RPMI7951 (cell line): ENCODE measurements at places on chromosomes 11 and 22. TPM values are rescaled to one million over a fixed set of nuclear protein-coding genes. Genes with fewer than 3 reads are reported as not detected.

GRCh38 chr11:76807206-76807875 is 24.2 kb downstream of the TSKU start:
- peak; percentile 99 for DNase-seq

DNA sequence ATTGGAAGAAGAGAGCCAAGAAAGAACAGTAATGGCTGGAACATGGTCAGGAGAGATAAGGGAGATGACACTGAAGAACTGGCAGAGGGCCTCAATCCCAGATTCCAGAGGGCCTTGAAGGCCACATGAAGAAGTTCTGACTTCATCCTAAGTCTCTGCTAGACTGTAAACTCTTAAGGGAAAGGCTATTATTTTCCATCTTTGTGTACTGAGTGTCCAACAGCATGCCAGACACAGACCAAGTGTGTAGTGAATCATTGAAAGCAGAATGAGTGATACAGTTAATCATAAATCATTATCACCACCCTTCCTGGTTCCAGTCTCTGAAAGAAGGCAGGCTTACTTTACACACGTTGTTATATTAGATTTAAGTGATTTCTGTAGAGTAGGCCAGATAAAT is 185.3 kb upstream of the C11orf87 start:
- no peak for DNase-seq

DNA sequence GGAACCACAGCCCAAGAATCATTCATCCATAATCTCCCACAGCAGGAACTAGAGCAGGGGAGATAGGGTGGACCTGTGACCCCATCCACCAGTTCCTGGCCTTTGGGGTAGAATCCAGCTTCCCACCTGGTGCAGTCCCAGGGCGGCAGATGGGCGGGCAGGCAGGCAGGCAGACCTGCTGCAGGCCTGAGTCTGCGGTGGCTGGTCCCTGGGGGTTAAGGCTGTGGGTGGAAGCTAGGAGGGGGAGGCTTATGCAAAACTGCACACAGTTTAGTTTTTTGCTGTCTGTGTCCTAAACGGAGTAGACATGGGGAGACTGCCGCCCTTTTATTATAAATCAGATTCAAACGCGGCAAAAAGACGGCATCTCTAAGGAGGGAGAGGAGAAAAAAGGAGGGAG is 4.5 kb upstream of the NEFH start:
- no peak for DNase-seq

DNA sequence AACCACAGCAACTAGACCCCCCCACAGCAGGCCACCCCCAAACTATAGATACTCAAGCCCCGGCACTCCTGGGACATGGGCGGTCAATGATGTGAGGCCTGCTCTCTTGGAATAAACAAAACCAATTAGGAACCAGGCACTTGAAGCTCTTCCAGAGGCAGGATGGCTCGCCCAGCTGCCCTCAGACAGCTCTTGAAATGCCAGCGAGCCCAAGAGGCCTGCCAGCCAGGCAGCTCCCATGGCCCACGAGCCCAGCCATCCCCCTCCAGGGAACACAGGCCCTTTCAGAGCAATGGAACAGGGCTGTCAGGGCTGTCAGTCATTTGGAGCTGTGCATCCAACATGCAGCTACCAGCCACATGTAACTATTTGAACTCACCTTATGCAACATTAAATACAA is 34.0 kb upstream of the TFIP11 start:
- no peak for DNase-seq

- DNase-seq, result peak; percentile 24
These were observed 42.1 kb upstream of the KLHL35 start for GRCh38 chr11:75474878-75475766.

The APOL1 gene
- total RNA-seq, result 6.2 and 8.0 TPM in 2 replicates

DNA sequence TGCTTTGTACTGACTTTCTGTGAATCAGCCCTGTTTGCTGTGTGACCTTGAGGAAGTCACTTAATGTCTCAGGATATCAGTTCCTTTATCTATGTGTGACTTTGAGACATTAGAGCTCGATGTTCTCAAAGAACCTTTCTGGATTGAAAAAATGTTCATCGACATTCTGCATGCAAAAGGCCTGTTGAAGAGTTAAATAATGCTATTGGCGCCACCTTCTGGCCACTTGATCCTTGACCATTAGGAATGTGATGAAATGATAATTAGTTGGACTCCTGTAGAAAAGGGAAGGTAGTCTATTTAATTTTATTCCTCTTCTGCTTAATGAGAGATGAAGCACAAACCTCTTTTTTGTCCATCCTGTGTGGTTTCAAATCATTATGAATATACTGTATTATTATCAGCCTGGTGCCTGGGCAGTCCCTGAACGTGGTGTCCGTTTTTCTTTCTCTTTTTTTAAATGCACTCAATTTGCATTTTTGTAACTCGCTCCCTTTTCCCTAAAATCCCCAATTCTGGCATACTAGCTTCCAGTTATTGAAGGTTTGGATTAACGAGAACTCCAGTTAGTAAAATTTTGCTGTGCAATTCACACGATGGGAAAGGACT is 20.7 kb downstream of the ELF5 start:
- peak; percentile 65 for DNase-seq

The KCNE3 gene
- total RNA-seq, result 1.3 and 1.9 TPM in 2 replicates

GRCh38 chr11:118263112-118263511 is 985 bp downstream of the MPZL2 start:
- DNase-seq, result no peak

The MAP6 gene
- not detected in 2 replicates for total RNA-seq

DNA sequence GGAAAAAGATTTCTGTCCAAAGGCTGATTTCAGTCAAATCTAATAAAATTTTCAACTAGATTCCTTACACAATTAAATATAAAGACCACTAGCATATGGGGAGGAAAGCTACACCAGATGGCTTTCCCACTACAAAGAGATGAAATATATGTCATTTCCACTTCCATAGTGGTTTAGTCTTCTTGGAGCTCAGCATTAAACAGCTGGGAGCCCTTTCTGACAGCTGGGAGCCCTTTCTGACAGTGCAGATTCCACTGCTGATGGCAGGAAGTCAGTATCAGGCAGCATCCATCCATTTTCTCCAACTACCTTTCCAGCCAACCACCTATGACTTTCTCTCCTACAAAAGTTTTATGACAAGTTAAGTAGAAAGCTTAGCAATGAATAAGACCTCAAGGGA is 177.9 kb downstream of the RRAS2 start:
- DNase-seq, result no peak

DNA sequence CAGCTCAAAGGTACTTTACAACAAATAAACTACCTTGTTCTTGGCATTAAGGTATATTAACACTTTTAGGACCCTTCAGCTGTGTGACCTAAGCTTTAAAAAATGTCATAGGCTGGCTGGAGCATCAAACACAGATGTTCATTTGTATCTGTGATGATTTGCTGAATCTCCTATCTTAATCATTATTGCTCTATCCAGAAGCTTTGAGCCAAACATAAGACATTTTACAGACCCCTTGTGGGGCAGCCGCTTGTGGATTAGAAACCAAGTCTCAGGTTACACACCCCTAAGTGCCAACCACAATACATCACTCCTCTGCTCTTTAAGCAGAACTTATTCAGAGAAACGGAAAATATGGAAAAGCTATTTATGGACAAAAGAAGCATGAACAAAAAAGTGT is 394.2 kb upstream of the CCDC90B start:
- no peak for DNase-seq

DNA sequence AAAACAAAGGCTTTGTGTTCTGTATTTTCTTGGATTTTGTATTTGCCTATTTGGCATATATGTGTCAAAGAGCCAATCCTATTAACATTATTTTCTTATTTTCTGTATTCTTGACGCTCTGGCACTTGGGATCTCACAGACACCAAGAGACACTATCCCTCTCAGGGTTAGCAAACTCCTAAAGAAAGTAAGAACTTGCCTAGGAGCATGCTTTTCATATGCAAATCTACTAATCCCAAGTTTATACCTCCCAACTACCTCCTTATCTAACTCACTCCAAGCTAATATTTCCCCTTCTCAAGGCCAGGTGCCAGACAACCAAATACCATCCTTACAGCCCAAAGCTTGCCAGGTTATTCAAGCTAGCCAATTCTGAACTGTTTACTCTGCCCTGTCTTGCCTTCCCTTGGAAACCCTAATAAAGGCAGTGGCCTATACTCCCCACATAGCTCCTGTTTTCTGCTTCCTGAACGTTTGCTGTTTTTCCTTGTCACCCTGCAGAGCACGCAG is 455.4 kb upstream of the ANO3 start:
- no peak for DNase-seq
